ENCODE measurements at places on chromosomes 3 and 15.
A peak's percentile ranks its signal among the peaks of the same experiment; 100 is the strongest.

- no peak for DNase-seq
Observed at GRCh38 chr3:152241142-152242017, 27.3 kb upstream of the MBNL1 start.

GRCh38 chr3:23811185-23811527, 5.4 kb downstream of the UBE2E1 start:
- DNase-seq, result no peak

- DNase-seq, result no peak
Observed at GRCh38 chr3:194231929-194232832, 96.2 kb downstream of the HES1 start.

GRCh38 chr3:74048699-74049098, 424.0 kb upstream of the PDZRN3 start:
- no peak for DNase-seq

GRCh38 chr15:91887921-91888373, 34.4 kb downstream of the SLCO3A1 start:
- DNase-seq, result no peak

- DNase-seq, result no peak
Observed at GRCh38 chr3:32510075-32510724, 7.5 kb upstream of the CMTM6 start.

- no peak for DNase-seq
Observed at GRCh38 chr3:156865732-156866131, 39.6 kb downstream of the LEKR1 start.

DNA sequence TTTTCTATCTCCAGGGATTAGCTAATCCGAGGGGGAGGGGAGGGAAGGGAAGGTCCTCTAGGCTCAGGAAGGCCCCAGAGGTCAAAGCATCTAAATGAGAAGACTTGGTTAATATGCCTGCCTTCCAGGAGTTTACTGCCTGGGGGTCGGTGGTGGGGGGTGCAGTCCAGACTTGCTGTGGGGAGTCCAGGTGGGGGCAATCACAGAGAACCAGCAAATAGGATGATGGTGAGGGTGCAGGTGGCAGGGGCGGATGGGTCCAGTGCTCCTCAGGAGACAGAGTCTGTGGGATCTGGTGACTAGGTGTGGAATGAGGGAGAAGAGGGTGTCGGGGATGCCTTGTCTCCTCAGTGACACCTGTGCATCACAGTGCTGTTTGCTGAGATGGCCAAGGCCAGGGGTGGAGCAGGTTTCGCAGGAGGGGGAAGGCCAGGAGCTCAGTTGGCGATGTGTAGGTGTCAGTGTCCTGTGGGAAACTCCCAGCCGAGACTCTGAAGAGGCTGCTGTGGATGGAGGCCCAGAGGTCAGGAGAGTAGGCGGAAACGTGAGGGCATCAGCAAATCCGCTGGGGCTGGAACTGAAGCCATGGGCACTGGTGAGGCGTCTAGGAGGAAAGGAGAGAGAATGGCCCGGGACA, 8.1 kb downstream of the CFAP100 start:
- DNase-seq, result no peak

DNA sequence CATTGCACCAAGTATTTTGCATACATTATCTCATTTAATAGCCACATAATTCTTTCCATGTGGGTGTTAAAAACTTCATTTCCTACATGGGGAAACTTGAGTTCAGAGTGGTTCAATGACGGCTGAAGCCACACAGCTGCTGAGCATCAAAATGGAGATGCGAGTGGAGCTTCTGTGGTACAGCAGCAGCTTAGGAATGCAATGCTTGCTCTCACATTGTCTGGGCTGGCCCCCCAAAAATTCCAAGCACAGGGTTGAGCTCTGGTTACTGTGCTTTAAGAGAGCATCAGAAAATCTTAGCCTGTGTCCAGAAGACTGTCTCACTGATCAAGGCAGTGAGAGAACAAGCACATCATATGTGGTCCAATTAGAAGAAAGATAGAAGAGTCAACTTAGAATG, 57.4 kb upstream of the GADL1 start:
- no peak for DNase-seq

GRCh38 chr3:16142350-16143025, 32.0 kb upstream of the GALNT15 start:
- DNase-seq, result peak; percentile 58

DNA sequence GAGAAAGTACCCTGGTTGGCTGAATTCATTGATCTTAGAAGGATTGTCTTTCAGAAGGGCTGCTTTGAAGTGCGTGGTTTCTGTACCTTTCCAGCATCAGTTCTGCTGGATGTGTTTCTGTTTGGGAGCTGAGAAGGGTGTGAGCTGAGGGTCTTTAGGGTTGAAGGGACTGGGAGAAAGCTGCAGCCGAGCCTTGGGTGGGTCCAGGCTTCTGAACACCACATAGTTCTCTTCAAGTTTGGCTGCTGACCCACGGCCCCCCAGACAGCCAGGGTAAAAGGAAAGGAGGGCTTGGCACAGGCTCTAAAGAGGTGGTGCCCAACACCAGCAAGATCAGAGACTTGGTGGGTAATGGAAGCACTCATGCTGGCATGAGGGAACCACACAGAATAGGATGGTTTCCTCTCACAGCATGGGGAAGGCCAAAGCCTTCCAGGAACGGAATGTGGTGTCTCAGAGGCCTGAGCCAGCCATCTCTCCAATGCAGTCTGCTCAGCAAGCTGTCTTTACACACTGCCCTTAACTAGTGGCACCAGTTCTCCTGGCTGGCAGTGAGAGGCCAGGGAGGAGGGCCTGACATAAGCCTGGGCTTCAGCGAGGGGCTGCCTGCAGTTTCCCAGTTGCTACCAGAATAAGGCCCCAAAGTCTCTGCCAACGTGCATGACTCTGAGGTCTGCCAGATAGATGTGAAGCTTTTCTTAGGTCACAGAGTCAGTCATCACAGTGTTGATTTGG, 239.0 kb upstream of the TRIM42 start:
- no peak for DNase-seq

- no peak for DNase-seq
Observed at GRCh38 chr3:193124861-193125260, 116.2 kb upstream of the PLAAT1 start.

- peak; percentile 20 for DNase-seq
Observed at GRCh38 chr15:44193651-44194322, 1.3 kb downstream of the FRMD5 start.

GRCh38 chr3:166721466-166721865, 658.6 kb downstream of the ZBBX start:
- no peak for DNase-seq

GRCh38 chr3:61650276-61650675, 88.9 kb downstream of the PTPRG start:
- DNase-seq, result no peak

All from NCI-H524 treated with DMSO at 0.1 percent for 48 hours (cell line).